Right lung (tissue), 10 donors: ENCODE measurements at places on chromosomes 6 and 20.

GRCh38 chr6:10884245-10884972, 2.4 kb upstream of the SYCP2L start:
- DNase-seq = no peak

DNA sequence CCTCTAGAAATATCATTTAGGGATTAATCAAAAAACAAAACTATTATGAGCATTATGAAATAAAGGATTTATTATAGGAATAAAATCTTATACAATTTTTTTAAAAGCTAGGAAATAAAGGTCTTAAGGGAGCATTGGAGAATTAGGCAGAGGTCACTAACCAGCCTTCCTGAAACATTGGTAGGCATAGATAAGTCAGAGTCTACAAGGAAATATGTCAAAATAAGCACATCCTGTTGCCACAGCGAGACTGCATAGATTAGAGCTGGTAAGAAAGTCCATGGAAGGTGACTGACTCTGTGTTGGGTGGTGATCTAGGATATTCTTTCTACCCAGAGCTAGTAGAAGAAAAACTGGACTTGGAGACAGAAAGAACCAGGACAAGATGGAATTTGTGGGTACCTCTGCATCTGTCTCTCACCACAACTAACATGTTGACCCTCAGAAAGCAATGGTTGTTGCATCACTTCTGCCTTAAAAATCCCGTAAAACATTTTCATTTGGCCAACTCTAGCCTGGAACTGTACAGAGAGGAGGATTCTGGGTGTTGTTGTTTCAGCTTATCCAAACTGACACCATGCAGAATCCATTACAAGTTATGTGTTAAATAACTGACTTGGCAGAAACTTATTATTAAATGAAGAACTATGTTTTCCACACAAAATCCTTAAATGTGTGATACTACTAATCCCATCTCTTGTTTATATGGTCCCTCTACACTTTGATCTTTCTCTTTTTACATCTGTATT, 77.1 kb downstream of the FBXO5 start:
- no peak for DNase-seq

DNA sequence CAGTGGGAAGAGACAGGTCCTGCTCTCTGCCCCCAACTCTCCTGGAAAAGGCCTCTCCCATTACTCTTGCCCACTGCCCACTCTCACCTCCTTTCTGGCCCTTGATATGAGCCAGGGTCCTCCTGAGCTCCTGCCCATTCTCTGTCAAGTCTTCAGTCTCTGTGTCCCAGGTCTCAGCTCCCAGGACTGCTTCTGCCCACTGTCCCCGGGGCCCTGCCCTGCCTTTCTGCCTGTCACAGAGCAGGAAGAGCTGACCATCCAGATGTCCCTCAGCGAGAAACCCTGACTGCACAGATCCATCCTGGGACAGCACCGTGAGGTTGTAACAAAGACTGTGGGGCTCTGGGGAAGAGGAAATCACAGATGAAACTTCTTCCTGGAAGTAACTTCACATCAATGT, 22.2 kb downstream of the HLA-F start:
- DNase-seq = no peak

GRCh38 chr6:20687494-20687893, 153.2 kb downstream of the CDKAL1 start:
- no peak for DNase-seq

DNA sequence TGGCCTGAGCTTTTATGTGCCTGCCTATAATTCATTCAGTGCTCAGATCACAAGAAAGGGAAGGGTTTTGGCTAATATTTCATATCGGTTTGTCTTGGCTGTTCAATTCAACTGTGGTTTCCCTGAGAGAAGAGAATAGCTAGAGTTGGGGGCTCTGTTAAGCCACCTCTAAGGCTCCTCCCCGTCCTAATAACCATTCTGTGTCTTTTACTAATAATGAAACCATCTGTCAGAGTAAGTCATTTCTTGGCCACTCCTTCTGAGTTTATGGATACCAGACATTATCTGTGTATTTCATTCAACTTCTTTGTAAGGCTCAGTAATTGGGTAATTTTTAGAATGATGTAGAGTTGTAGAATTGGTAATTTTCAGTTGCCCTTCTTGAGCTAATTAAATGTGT, 5.2 kb downstream of the STX11 start:
- DNase-seq = no peak

DNA sequence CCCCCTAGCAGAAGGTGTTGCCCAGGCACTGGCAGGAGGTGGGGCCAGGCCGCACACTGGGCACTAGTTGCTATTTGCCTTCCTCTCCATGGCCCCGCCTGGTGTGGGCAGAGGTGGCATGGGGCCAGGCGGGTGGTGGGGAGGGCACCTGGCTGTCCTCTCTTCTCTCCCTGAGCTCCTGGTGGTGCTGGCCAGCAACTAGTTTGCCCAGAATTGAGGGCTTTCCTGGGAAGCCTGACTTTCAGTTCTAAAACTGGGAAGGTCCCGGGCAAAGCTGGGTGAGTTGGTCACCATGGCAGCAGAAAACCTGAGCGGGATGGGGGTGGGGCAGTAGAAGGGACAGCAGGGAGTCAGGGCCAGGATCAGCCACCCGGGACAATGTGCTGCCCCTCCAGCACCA, 48.2 kb downstream of the RBM38 start:
- peak; percentile 59 for DNase-seq

- DNase-seq = no peak
Observed at GRCh38 chr20:38680500-38681306, 43.6 kb upstream of the SLC32A1 start.

DNA sequence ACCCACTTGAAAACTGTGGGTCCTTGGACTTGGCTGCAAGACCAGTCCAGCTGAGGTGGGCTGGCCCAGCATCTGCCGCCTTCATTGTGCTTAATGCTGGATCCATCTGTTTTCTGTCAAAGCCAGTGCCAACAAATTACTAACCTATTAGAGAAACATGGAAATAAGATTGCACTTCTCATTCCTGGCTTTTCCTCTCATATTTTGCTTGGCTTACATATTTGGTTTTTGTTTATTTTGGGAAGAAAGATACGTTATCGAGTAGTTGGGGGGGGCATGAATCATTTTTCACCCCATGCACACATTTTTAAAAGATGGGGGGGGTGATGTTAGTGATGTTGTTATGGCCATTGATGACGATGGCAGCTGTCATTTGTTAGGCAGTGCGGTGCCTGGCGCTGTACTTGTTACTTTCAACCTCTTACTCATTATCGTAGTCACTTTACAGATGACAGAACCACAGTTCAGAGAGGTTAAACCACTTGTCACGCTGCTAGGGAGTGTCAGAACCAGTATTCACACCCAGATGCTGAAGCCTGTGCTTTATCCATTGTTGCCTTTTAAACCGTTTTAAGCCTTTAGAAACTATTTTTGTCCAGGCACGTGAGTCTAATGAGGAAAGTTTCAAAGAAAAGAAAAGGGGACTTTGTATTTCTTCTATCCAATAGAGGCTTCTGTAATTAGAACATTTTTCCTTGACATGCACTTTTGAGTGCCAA, 180.0 kb downstream of the TMEM242 start:
- peak; percentile 51 for DNase-seq

- DNase-seq = no peak
Observed at GRCh38 chr6:114430534-114431124, 87.8 kb upstream of the HS3ST5 start.

DNA sequence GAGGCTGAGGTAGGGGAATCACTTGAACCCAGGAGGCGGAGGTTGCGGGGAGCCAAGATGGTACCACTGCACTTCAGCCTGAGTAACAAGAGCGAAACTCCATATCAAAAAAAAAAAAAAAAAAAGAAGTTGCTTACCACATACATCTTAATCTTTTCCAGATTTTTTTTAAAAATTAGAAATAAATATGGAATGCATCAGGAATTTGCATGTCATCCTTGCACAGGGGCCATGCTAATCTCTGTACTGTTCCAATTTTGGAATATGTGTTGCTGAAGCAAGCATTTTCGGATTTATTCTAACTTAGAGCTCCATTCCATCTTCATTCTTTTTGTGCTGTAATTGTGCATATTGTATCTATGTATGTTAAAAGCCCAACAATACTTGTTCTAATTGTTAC, 62.5 kb downstream of the TRPC4AP start:
- no peak for DNase-seq

GRCh38 chr6:159395609-159396008, 226.4 kb downstream of the FNDC1 start:
- no peak for DNase-seq

- DNase-seq = no peak
Observed at GRCh38 chr6:24145690-24146131, 19.7 kb downstream of the NRSN1 start.

DNA sequence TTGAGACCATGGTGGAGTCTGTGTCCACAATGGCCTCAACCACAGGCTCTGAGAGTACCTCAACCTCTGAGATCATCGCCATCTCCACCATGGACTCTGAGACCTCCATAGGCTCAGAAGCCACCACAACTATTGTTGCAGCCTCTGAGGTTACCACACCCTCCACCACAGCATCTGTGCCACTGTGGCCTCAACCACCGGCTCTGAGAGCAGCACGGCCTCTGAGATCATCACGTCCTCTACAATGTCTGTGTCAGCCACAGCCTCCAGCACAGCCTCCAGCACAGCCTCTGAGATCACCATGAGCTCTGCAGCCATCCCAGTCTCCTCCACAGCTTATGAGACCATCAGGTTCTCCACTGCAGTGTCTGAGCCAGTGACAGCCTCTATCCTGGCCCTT, 19.4 kb upstream of the MUC21 start:
- DNase-seq = no peak
